ENCODE measurements at places on chromosomes 3 and 15. TPM values are rescaled to one million over a fixed set of nuclear protein-coding genes. Genes with fewer than 3 reads are reported as not detected.

DNA sequence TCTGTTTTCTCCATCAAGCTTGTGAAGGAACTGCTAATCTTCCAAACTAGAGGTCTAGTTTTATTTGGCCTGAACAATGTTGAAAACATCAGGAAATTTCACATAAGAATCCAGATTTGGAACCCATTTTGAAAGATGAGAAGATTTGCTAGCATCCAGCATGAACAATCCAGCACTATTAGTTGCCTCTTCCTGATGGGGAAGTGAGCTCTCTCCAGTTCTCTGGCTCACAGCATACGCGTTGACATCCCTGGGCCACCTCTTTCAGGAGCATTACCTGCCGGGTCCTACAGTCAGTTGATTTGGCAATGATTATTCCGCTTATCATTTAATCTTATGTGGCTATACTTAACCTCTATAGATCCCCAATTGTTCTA lies 10.9 kb downstream of the GPR87 start:
- no peak for DNase-seq

GRCh38 chr3:152496286-152496685 lies 227.6 kb downstream of the MBNL1 start:
- DNase-seq = no peak

- no peak for DNase-seq
These were observed 54.4 kb downstream of the ADCY5 start for GRCh38 chr3:123394391-123395020.

Gene DUOX1
- total RNA-seq = 10.3 TPM

DNA sequence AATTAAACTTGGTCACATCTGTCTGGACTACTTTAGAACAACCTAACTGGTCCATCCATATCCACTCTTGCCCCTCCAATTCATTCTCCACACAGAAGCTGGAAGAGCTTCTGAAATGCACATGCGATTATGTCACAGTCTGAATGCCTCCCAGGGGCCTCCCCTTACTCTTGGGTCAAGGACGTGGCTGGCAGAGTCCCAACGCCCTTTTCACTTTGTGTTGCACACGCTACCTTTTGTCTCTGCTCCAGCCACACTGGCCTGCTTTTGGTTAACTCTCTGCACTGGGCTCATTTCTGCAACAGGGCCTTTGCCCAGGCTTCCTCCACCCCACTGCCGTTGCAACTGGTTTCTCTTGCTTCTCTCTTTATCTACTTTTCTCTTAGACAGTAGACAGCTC lies 245.2 kb downstream of the IL20RB start:
- DNase-seq = no peak

Gene RHOV
- 9.3 TPM for total RNA-seq

- no peak for DNase-seq
These were observed at the start of gene SQOR for GRCh38 chr15:45634432-45635190. SQOR (plus strand) TSS chr15:45635029; CDS start chr15:45658924, 23,895 bp downstream.

GRCh38 chr15:58448906-58449305 lies 17.1 kb downstream of the LIPC start:
- DNase-seq = no peak

GRCh38 chr3:171049861-171050444 lies 23.4 kb upstream of the SLC2A2 start:
- no peak for DNase-seq

GRCh38 chr15:70853318-70853972 lies 512 bp downstream of the LARP6 start:
- no peak for DNase-seq

- no peak for DNase-seq
These were observed 253.6 kb upstream of the CFAP20DC start for GRCh38 chr3:59303452-59303851.

DNA sequence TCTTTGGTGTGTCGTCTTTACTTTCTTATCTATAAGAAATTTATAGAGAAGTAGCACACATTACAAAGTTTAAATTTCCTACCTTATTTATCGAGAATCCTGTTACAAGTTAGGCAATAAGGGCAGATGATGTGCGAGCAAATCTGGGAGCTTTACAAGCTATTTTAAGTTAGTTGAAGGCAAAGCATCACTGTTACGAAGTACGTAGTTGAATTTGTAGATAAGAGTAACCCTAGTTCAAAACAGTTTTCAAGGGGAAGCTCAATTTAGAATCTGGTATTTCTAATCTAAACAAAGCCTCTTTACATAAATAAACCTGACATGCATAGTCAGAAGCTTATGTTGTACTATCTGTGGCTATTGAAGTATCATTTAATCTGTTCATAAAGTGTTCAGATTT lies 8.4 kb downstream of the KBTBD8 start:
- no peak for DNase-seq

DNA sequence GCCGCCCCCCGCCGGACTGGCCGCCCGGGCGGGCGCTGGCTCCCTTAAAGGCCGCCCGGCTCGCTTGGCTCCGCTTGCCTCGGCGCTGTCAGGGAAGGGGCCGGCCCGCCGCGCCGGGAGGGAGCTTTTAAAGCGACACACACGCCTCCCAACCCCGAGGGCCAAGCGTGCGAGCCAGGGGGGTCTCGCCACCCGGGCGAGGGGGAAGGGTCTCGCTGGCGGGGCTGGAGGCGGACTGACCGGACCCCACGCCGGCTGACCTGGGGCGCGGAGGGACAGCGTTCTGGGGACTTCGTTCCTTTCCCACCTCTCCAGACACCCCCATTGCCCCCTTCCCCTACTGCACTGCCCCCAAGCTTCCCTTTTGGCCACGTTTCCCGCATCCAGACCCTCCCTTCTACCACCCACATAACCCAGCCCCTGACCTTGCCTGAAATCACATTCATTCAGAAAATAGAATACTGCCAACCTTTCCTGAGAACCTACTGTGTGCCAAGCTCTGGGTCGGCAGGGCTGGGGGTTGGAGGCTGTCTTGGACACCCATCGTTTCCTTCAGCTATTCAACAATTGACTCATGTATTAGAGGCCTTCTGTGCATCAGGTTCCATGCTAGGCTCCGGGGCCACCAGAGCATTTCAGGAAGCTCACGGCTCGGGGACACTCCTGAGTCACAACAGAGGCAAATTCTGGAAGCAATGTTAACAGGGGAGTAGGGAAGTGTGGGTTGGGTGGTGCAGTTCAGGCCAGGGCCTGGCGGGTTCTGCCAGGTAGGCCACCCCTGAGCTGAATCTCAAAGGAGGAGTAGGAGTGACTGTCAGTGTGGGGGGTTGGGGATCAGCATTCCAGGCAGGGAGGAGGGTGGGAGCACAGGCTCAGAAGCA lies at the start of gene INSYN1:
TSS of gene INSYN1 (minus strand) at position 102 of the 881 bp plus-strand sequence. CDS start 2,221 bp downstream, outside the sequence.
- DNase-seq = no peak

Gene SERINC4
- not detected for total RNA-seq

- DNase-seq = no peak
These were observed 221.6 kb downstream of the PLOD2 start for GRCh38 chr3:145939431-145939830.

DNA sequence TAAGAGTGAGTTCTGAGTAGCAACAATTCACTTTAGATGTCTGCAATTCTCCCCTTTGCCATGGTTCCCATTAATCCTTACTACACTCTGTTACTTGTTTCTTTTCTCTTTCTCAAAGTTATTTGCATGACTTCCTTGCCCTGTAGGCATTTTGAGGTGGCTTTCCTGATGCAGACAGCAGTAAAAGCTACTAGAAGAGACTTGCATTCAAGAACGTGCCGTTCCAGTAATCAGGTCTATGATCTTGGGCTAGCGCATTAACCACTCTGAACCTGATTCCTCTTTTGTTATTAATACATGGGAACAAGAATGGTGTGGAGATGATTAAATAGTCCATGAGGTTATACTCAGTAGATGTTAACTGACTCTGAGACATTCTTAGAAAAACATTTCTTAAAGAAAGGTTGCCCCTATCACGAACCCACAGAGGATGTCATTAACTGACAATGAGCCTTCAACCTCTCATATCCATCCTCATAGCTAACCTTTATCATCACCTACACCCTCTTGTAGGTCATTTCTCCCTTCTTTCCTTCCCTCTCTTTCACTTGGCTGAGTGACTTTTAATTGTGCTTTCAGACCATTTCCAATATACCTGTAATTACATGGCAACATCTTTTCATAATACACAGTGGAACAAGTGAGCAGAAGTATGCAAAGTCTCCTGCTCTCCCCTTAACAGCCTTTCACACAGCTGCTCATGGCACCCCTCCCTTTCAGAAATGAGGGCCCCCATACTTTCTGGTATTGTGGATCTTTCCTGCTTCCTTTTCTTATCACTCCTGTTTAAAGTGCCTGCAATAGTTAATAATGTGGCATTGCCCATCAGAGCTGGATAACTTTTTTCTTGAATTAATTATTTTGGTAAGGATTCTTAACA lies 175.9 kb downstream of the CHST2 start:
- DNase-seq = no peak

DNA sequence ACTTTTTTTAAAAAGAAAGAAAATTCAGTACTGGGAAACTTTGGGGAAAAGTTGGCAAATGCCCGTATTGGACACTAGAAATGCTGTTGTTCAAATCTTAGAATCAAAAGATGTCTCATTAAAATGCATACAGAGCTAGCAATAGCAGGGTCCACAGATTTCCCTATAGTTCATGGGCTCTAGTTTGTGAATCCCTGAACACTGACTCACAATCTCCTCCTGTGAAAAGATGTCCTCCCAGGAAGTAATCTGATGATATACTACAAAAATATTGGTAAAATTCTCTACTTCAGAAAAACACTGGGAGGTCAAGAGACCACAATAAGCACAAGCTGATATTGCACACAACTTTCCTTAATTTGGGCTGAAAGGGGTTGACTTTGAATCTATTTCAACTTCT lies 568.4 kb upstream of the ZNF385D start:
- DNase-seq = no peak

Gene NAALADL2
- 77.5 TPM for total RNA-seq

DNA sequence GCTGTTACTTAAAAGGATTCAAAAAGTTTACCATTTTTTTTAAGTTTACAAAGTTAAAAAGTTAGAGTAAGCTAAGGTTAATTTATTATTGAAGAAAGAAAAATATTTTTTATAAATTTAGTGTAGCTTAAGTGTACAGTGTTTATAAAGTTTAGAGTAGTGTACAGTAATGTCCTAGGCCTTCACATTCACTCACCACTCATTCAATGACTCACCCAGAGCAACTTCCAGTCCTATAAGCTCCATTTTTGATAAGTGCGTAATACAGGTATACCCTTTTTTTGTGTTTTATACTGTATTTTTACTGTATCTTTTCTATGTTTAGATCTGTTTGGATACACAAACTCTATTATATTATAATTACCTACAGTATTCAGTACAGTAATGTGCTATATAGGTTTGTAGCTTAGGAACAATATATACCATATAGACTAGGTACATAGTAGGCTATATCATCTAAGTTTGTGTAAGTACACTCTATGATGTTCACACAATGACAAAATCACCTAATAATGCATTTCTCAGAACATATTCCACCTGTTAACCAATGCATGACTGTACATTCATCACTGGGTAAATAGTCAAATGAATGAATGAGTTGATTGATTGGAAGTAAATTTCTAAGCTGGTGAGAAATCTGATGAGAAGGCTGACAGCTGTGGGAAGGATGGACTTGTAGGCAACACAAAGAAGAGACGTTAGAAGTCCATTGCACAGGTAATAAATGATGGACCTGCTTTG lies 95.2 kb upstream of the CDIN1 start:
- DNase-seq = no peak

Gene OIP5
- 6.1 TPM for total RNA-seq
